ENCODE measurements at places on chromosomes 3 and 15. TPM values are rescaled to one million over a fixed set of nuclear protein-coding genes. Genes with fewer than 3 reads are reported as not detected.

The EXD1 gene
- 0.25 TPM for total RNA-seq

The SIDT1 gene
- total RNA-seq, result 3.7 TPM

The ACP3 gene
- 0.98 TPM for total RNA-seq

The ALAS1 gene
- 29.0 TPM for total RNA-seq

The MAN2A2 gene
- total RNA-seq, result 24.3 TPM

The LRRIQ4 gene
- 0.49 TPM for total RNA-seq

The NEO1 gene
- total RNA-seq, result 151 TPM

The FNDC3B gene
- total RNA-seq, result 11.1 TPM

The MUSTN1 gene
- 0.74 TPM for total RNA-seq

The CSTA gene
- not detected for total RNA-seq

The GRAMD2A gene
- total RNA-seq, result 0.49 TPM

The KLHL40 gene
- total RNA-seq, result not detected

The DPPA2 gene
- not detected for total RNA-seq

The LNP1 gene
- total RNA-seq, result 7.6 TPM

The RASA2 gene
- total RNA-seq, result 25.6 TPM

The CATSPER2 gene
- 4.2 TPM for total RNA-seq

The CX3CR1 gene
- 5.9 TPM for total RNA-seq

The FAM227B gene
- total RNA-seq, result 3.7 TPM

The ZNF710 gene
- 6.1 TPM for total RNA-seq

The PGBD4 gene
- 3.2 TPM for total RNA-seq

The TPRG1 gene
- total RNA-seq, result 0.74 TPM

The ILDR1 gene
- not detected for total RNA-seq

The NME9 gene
- 3.9 TPM for total RNA-seq

The IGSF10 gene
- 0.74 TPM for total RNA-seq

The GP5 gene
- total RNA-seq, result under 0.01 TPM

The VEPH1 gene
- total RNA-seq, result 14.3 TPM

The PLA2G4E gene
- total RNA-seq, result not detected

The C3orf80 gene
- 9.6 TPM for total RNA-seq

The NRG4 gene
- total RNA-seq, result 1.2 TPM

The HYAL1 gene
- total RNA-seq, result 0.49 TPM

The LTK gene
- under 0.01 TPM for total RNA-seq

The PDIA5 gene
- 1.7 TPM for total RNA-seq

The FOXL2NB gene
- total RNA-seq, result 0.25 TPM

The CKMT1B gene
- total RNA-seq, result 6.9 TPM

The MYO5C gene
- total RNA-seq, result 0.98 TPM

The SLCO3A1 gene
- 9.3 TPM for total RNA-seq

The VWA5B2 gene
- 1.7 TPM for total RNA-seq

The C3orf85 gene
- not detected for total RNA-seq

The KLHL6 gene
- total RNA-seq, result 0.49 TPM

All from temporal lobe (tissue), 4 donors.